ENCODE measurements at places on chromosomes 1 and 21.

GRCh38 chr1:217332431-217333065 lies 298.3 kb downstream of the GPATCH2 start:
- DNase-seq: no peak

- no peak for DNase-seq
These were observed 4.5 kb downstream of the ZC3H12A start for GRCh38 chr1:37478890-37479254.

DNA sequence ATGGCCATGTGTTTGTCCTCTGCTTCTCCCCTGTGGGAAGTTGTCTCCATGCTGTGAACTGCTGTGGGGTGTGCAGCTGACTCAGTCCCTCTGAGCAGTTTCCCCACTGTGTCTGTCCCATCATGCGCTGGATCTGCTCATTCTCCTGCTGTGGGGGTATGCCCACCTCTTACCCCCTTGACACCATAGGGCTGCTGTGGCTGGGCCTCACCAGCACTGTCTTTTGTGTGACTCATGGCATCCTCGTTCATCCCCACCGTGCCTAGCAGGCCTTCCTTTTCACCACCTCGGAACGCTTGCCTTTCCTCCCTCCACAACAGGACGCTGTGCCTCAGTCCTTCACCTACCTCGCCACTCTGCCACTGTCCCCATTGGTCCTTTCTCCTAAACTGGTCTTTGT lies 27.3 kb downstream of the VANGL2 start:
- no peak for DNase-seq

- no peak for DNase-seq
These were observed 737.6 kb downstream of the PLA2G4A start for GRCh38 chr1:187566354-187566753.

DNA sequence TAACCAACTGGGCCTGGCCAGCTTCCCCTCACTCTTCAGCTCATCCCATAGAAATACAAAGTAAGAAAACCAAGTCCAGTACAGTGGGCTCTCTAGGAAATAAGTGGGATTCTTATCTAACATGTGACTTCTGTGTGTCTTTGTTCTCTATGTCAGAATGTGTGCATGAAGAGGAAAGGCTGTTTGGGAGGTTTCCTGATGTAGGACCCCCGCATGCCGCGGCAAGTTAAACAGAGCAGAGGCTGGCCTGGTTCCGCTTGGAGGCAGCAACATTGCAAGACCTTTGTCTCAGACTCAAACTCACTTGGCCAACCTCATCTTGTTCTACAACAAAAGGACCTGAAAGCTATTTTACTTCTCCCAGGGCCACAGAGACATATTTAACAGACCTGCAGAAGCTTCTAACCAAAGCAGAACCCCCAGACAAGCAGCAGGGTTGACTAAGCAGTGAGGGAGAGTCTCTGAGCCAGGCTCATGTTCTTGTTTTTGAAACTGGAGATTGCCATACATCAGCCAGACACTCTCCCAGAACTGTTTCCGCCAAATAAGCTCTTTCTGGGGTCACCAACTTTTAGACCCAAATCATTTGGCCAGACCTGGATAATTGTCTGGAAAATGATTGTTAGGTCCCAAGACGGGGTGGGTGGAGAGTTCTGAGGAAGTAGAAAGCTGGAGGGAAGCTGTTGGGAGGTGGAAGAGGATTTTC lies 6.2 kb downstream of the MTARC2 start:
- no peak for DNase-seq

DNA sequence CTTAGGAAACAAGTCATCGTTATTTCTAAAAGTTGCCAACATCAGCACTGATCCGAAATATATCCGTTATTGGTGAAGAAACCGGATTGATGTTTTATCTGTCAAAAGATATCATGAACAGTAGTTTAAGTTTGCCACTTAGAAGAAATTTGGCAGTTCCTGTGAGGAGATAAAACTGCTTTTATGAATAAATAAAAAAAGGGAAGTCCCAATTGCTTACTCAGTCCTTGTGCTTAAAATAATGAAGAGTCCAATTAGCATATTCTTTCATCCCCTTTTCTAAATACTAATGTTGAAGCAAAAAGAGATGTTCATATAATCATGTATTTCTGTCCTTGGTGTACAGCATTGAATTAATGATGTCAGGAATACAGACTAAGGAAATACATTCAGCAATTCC lies 164.6 kb downstream of the NCAM2 start:
- DNase-seq: no peak
